ENCODE measurements at places on chromosomes 13 and 19.

- no peak for DNase-seq
Measured at GRCh38 chr19:18650468-18651041, 13.7 kb downstream of the KLHL26 start.

- no peak for DNase-seq
Measured at GRCh38 chr13:95337597-95337996, 36.3 kb upstream of the ABCC4 start.

GRCh38 chr13:42219876-42220275 lies 52.1 kb upstream of the AKAP11 start:
- DNase-seq, result no peak

GRCh38 chr13:31538067-31539042 lies 201.0 kb upstream of the RXFP2 start:
- DNase-seq, result no peak

GRCh38 chr13:39874331-39875053 lies 219.0 kb downstream of the COG6 start:
- DNase-seq, result no peak

DNA sequence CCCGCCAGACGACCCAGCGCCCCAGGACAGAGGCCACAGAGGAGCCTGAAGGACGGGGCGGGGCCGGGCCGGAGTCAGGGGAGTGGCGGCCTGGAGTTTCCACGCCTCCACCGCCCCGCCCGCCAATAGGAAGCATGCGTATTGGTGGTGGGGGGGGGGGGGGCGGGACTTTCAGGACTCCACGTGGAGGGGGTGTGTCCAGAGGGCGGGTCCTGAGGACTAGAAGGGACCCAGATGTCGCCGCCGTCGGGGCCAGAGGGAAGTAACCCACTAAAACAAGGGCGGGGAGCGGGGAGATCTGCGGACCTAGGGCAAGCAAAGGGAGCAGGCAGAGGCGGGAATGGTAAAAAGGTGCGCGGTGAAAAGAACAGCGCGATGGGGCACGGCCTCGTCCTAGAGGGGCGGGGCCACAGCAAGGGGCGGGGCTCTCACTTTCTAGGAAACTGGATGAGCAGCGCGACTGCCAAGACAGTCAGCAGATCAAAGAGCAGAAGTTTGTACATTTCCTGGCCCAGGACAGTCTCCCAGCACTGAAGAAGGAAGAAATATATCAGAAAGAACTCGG lies 2.8 kb upstream of the LENG1 start:
- DNase-seq, result peak; percentile 76

DNA sequence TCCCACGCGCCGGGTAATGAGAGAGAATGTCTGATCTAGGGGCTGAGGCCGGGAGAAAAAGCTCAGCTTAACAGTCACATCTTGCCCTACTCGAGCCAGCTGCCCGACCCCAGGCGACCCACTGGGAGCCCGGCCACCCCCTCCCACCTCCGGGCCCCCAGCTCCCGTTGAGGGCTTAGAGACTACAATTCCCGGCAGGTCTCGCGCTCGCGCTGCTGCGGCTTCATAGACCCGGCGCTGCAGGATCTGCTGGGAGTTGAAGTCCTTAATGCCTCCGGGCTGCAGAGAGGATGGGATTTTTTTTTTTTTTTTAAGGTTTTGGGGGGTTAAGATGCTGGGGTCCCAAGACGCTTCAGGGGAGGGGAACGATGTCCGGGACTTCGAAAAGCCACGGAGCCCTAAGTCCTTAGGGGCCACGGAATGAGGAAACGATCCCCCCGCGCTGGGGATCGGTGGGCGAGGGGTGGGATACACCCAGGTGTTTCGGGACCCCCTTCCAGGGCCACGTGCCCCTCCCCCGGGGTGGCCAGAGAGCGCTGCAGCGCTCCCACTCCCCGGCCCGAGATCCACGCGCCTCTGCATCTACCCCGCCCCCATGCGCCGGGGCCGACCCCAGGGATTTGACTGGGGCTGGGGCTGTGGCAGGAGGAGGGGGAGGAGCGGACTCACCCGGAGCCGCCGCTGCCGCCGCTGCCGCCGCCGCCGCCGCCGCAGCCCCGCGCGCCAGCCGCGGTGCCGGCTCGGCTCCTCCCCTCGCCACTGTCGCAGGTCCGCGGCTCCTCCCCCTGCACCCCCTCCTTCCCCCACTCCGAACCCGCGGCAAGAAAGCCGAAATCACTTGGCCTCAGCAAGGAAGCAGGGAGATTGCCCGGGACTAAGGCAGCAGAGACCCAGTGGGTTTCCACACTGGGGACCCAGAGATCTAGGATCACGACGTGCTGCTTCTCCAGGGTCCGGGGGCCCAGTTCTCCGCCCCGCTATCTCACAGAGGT lies at the start of gene SYT3:
Gene SYT3, minus strand, starts transcription at position 761 of the 992 bp plus-strand sequence. CDS start 2,470 bp downstream, outside the sequence.
- no peak for DNase-seq

DNA sequence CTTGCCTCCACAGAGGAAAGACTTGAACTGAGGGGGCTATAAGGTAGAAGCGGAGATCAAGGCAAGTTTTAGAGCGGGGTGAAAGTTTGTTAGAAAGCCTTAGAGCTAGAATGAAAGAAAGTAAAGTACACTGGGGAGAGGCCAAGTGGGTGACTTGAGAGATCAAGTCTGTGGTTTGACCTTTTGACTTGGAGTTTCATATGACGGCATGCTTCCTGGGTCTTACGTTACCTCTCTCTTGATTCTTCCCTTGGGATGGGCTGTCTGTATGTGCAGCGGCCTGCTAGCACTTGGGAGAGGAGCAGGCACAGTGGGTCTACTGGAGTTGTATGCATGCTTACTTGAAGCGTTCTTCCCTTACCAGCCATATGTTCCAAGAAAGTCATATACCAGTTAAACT lies 1768.5 kb downstream of the PCDH9 start:
- DNase-seq, result no peak

DNA sequence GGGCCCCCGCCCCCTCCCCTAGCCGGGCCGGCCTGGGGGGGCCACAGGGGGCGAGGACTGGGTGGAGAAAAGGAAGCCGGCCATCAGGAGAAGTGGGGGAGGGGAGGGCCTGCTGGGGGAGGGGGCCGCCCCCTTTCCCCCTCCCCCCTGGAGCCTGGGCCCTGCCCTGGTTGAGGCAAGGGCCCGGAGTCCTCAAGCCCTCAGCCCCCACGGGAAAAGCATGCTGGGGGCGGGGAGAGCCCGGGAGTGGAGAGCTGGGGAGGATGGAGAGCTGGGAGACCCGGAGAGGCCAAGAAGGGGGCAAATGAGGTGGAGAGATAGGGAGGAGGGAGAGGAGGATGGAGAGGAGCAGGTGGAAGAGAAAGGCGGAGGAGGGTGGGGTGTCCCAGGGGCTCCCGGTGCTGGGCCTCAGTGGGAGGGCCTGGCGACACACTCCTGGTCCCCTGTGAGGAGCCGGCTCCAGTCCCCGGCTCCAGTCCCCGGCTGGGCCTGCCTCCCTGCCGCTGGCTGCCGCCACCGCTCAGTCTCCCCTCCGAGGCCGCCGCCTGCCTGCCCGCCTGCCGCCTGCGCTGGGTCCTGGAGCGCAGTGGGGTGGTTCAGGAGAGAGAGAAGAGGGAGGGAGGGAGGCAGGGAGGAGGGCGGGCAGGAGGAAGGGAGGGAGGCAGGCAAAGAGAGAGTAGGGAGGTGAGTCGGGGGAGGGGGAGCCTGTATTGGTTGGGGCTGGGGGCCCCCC lies at the start of gene GRIK5:
Gene GRIK5, minus strand, starts transcription at position 588 of the 733 bp plus-strand sequence. CDS start 4,436 bp downstream, outside the sequence.
- DNase-seq, result no peak

DNA sequence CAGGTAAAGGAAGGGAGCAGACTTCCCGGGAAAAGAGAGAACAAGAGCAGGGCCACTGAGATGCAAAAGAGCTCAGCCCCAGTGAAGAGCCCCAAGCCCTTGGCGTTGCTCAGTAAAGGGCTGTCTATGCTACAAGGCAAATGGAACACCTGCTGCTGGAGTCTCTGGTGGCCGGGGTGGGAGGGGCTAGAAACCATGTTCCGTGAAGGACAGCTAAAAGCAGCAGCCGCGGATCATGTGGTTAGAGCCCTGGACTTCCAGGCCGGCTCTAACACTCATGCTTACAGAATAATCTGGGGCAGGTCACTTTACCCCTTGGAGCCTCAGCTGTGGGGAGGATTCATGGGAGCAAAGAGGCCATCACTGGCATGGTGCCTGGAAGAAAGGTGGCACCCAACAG lies 17.8 kb downstream of the POU2F2 start:
- DNase-seq, result no peak

GRCh38 chr19:18157465-18158063 lies 4.6 kb downstream of the PIK3R2 start:
- DNase-seq, result no peak

GRCh38 chr13:27427641-27428040 lies 3.2 kb downstream of the GTF3A start:
- no peak for DNase-seq

GRCh38 chr19:3457528-3458228 lies 22.6 kb downstream of the SMIM24 start:
- DNase-seq, result no peak

GRCh38 chr13:51058461-51059167 lies 52.5 kb downstream of the C13orf42 start:
- no peak for DNase-seq

GRCh38 chr13:67860315-67860714 lies 630.2 kb upstream of the PCDH9 start:
- no peak for DNase-seq

GRCh38 chr13:84491952-84492351 lies 609.7 kb upstream of the SLITRK1 start:
- DNase-seq, result no peak

GRCh38 chr19:45766869-45767346 lies 2.1 kb downstream of the SIX5 start:
- DNase-seq, result no peak

GRCh38 chr19:15432629-15433518 lies 14.1 kb upstream of the AKAP8L start:
- peak; percentile 72 for DNase-seq

DNA sequence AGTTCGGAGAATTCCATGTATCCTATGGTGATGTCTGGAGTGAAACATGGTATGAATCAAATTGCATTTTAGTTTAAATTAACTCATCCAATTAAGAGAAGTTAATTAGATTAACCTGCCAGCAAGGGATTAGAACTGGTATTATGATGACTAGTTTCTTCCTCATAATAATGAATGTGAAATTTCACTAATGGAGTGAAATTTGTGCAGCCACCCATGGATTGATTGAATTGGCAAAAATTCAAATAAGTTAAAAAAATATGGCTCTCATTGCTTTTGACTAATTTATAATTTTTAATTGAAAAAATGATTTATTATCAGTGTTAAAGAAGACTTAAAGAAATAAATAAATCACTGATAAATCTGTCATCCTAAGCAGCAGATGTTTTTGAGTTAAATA lies 232.0 kb downstream of the KCNRG start:
- DNase-seq, result no peak

DNA sequence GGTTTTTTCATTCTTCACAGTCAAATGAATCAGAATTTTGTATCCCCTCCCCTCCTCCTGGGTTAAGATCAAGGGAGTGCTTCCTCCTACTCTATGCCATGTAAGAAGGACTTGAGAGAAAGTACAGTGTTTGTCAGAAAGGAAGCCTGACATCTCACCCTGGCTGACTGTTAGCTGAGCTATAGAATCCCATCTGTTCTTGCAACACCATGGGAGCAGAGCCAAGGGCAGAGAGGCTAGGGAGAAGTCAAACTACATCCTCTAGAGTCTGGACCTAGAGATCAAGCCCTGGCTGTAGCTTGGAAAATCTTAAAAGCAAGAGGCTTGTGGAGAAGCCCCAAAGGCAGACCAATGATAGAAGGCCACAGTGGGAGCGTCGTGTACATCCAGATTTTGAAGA lies 145.9 kb downstream of the OLFM4 start:
- DNase-seq, result no peak

GRCh38 chr13:109655611-109656010 lies 130.8 kb downstream of the IRS2 start:
- DNase-seq, result no peak

DNA sequence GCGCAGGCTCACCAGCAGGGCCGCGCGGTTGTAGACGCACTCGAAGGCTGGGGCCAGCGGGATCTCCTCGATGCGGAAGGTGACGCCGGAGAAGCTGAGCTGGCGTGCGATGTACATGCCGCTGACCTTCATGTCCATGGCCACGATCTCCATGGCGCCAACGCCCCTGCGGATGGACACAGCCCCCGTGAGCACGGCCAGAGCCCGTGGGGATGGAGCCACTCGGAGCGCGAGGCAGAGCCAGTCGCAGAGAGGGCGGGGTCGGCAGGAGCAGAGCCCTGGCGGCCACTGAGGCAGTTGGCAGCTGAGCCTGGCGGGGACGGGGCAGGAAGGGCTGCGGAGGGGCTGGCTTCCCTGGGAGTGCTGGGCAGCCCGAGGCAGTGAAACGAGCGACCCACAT lies 15.2 kb downstream of the GPX4 start:
- DNase-seq, result no peak

Data from stimulated activated CD4-positive, alpha-beta T cell treated with anti-CD3 and anti-CD28 coated beads, Interleukin-1b, Interleukin-23, amount 100 ng/mL, for 24 hours (primary cell).